MG63 (cell line): ENCODE measurements at places on chromosomes 11 and 22. TPM values are rescaled to one million over a fixed set of nuclear protein-coding genes. Genes with fewer than 3 reads are reported as not detected.

The GPHA2 gene
- total RNA-seq: not detected in 2 replicates

The PACSIN3 gene
- total RNA-seq: 59.8 and 92.5 TPM in 2 replicates

The BCR gene
- 10.6 and 17.3 TPM in 2 replicates for total RNA-seq

The TIMP3 gene
- 63.3 and 67.5 TPM in 2 replicates for total RNA-seq

The PDGFD gene
- total RNA-seq: 0.95 and 4.6 TPM in 2 replicates

The ANKK1 gene
- total RNA-seq: not detected in 2 replicates

The RSF1 gene
- total RNA-seq: 7.3 and 37.4 TPM in 2 replicates

The SYT7 gene
- 3.7 and 9.9 TPM in 2 replicates for total RNA-seq

The PIWIL4 gene
- total RNA-seq: 0.20 TPM in 1 of 2 replicates, not detected in the other
